ENCODE measurements at places on chromosomes 2 and 18.

DNA sequence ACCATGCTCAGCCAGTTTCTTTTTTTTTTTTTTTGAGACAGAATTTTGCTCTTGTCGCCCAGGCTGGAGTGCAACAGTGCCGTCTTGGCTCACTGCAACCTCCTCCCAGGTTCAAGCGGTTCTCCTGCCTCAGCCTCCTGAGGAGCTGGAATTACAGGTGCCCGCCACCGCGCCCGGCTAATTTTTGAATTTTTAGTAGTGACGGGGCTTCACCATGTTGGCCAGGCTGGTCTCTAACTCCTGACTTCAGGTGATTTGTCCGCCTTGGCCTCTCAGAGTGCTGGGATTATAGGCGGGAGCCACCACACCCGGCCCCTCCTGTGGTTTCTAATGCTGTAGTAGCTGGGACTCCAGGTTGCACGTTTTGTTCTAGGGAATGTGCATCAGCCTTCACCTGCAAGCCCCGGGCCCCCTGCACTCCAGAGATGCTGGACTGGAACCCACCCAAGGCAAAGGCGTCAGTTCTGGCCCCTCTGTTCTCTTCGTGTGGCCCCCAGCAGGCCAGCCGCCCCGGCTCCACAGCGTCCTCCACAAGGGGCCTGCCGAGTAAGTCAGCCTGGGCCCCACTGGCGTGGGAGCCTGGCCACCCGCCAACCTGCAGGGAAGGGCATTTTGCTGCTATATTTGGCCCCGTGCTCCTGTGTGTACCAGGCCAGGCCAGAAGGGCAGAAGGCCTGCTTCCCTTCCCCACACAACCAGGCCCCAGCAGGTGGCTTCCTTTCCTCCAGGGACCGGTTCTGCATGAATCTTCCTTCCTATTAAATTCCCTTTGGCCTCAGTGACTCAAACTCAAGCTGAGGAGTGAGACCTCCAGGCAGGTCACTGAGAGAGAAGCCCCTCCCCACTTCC, 25.7 kb upstream of the B3GNT7 start:
- DNase-seq, result no peak

- peak; percentile 76 for DNase-seq
Observed at GRCh38 chr2:120434492-120435308, 88.8 kb downstream of the INHBB start.

DNA sequence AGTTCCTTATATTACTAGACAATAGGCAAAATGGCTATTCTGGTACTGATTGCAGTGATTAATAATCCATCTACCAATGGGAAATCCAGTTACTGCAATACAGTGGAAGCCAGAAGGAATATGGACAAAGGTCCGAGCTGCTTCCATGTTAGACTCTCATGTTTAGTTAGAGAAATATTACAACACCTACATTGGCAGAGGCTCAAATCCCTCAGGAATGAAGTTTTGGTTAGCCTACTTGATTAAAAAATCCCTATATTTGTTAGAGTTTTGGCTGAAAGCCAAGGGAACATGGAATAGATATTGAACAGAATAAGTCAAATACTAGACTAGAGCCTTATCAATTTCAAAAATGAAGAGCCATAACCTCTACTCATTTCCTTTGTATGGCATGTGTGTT, 48.5 kb downstream of the ARL6IP6 start:
- DNase-seq, result no peak

GRCh38 chr2:13652531-13653313, 936.0 kb downstream of the TRIB2 start:
- no peak for DNase-seq

GRCh38 chr18:63287691-63288220, 31.8 kb downstream of the BCL2 start:
- no peak for DNase-seq

DNA sequence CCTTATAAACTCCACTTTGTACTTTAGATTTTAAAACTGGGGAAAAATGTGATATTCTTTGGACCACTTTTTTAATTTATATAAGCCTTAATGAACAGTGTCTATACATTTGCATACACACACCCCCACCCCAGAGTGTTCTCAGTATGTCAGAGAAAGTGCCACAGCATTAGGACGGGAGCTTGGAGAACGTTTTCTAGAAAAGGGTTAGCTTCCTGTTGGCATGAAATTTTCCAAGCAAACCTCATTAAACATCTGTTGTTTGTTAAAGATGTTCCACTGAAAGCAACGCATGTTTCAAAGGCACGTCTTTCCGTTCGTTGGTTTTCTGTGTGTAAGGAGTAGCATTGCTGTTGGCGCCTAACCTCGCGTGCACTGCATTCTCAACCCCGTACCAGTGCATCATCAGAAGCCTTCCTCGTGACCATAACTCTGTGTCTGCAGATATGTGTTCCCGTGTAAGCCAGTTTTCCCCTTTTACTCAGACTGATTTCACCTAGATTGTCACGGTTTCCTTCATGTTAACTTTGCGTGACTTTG, 228.5 kb downstream of the ALPK2 start:
- peak; percentile 35 for DNase-seq

DNA sequence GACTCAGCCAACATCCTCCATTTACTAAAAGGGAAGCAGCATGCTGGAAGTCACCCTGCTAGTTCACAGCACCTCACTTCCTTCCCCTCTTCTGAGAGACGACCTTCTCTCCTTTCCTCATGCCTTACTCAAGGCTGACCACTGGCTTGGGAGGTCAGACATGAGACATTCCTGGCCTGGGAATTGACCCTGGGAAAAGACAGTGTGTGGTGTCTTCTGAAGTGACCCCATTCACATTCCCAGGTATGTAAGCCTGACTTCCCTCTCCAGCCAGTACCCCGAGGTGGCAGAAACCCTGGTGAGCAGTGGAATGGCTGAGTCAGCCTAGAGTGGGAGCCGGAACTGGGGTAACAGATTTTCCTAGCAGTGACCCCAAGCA, 92.4 kb downstream of the PLB1 start:
- no peak for DNase-seq

GRCh38 chr18:12362473-12363174, 14.4 kb downstream of the AFG3L2 start:
- DNase-seq, result no peak

GRCh38 chr18:2070631-2071030, 500.7 kb downstream of the METTL4 start:
- no peak for DNase-seq

- DNase-seq, result no peak
Observed at GRCh38 chr2:205865056-205865455, 182.8 kb downstream of the NRP2 start.

GRCh38 chr2:157320409-157320808, 5.2 kb downstream of the ERMN start:
- DNase-seq, result no peak

GRCh38 chr2:230358305-230358704, 31.3 kb downstream of the SP140L start:
- DNase-seq, result no peak

DNA sequence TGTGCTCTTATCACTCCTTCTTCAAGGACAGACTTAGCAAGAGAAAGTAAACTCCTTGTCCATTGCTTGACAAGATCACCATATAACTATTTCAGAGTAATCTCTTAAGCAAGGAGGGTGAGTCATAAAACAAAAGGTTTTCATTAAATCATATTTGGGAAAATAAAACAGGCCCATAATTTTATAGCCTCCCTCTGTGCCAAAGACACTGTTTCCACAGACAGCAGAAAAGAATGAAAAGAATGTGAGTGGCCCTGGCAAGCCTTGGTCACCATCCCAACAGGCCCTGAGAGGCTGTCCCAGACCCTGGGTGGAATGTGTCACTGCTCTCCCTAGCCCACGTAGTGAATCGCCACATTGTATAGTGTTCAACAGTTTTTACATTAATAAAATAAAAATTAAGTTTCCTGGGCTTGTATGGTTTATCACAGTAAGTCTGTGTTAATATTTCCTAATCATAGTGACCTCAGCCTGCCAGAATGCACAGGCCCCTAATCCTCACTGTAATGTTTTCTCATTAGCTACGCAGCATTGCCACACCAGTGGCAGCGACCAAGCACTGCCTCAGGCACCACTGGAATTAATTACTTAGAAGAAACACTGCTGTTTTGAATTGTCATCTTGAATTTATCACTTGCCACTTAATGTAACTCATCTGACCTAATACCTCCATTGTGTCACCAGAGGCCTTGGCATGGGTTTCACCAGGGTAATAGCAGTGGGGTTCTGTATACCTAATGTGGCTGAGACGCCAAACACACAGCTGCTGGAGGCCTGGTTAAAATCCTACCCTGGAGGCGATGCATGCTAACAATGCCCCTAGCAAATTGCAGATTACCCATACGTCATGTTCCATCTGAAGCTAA, 401.9 kb downstream of the LNPK start:
- DNase-seq, result peak; percentile 85

DNA sequence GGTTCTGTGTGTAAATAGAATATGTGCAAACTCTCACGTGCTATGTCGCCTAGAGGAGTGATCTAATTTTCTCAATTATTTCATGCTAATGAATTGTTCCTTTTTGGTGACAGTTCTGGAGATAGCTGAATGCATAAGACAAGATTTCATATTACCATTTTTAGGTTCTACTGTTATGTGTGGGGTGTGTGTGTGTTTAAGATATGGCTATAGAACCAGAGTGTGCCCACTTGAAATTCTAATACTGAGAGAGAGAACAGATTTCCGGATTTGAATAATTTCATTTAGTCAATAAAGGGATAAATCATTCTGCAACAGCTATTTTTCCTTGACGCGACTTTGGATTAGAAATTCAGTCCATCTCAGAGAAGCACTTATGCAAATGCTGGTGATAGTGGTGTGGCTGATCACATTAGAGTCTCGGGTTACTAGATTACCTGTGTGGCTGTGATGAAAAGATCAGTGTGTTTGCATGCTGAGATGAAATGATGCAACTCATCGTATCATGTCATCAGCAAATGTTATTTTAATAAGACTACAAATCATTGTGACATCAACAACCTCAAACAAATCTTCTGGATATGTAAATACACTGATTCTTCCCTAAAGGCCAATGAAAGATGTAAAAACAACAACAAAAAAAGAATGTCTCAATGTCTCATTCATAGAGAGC, 415.9 kb downstream of the EPHA4 start:
- no peak for DNase-seq

DNA sequence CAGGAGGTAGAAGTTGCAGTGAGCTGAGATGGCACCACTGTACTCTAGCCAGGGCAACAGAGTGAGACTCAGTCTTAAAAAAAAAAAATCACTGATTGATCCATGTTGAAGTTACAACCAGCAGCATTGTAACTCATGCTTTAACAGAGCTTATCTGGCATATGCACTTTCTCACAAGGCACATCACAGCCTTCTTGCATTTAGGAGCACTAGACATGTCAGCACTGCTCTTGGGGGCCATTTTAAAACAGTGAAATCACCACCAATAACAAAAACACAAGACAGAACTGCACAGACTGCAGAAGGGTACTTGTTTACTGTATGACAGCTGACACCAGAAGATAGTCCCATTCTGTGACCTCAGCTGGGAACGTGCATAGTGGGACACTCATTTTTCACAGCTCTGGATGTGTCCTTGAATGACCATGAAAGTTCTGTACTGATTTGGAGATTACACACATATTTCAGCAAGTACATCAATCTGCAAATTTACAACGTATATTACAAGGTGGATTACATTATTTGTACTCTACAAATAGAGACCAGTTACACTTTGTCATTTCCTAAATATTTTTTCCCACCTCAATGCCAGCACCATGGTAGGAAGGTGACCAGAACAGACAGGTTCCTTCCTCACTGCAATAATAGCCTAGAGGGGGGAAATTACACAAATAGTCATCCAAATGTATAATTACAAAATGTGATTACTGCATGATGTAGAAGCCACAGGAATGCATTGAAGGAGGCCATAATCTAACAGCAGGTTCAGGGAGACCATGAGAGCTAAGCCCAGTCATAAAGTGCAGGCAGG, 35.1 kb downstream of the CCBE1 start:
- DNase-seq, result no peak

DNA sequence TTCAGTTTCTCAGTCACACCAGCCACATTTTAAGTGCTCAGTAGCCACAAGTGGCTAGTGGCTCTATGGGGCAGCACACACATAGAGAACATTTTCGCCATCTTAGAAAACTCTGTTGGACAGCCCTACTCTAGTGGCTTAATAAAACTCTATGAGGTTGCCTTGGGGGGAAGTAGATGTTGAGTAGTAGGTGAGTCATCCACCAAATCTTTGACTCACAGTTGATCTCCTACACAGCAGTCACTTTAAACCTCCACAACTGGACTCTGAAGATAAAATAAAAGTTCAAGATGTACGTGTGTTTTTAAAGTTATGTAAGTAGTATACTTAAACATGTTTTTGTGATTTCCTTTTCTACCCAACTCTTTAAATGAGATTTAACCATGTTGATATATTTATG, 379.0 kb downstream of the SETBP1 start:
- peak; percentile 48 for DNase-seq

DNA sequence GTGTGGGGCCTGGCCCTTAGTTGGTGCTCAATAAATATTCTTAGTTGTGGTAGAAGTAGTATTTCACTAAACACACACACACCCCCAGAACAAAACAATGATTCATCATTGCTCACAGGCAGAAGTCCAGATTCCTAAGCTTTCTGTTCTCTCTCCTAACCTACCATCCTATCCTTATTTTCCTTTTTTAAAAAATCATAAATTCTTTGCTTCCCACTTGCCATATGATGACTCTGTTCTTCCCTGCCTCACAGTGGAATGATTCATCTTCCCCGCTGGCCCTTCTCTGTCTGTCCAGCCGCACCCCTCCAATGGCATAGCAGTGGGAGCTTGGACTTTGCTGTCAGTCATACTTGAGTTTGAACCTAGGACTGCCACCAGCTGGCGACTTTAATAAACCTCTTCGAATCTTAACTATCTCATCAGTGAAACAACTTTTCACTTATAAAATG, 5.2 kb downstream of the EML6 start:
- DNase-seq, result peak; percentile 77

DNA sequence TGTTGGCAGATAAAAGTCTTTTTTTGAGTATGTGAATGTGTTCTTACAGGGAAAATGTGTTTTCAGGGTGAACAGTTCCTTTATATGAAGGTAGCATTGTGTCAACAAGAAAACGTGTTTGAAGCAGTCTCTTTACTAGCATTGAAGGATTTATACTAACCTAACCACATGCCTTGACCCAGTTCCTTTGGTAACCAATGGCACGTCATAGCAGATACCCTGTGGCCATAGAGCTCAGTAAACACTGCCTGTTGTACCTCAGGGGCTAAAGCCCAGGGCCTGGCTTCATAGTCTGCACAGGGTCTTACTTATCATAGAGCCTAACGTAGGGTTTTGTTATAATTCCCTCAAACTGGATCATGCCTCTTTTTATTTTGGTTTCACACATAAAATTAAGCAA, 32.1 kb upstream of the NFU1 start:
- DNase-seq, result no peak

- DNase-seq, result no peak
Observed at GRCh38 chr18:60246606-60247005, 126.0 kb downstream of the MC4R start.
